Fibroblast of pulmonary artery (primary cell): ENCODE measurements at places on chromosomes 5 and 9.
A peak's percentile ranks its signal among the peaks of the same experiment; 100 is the strongest.

DNA sequence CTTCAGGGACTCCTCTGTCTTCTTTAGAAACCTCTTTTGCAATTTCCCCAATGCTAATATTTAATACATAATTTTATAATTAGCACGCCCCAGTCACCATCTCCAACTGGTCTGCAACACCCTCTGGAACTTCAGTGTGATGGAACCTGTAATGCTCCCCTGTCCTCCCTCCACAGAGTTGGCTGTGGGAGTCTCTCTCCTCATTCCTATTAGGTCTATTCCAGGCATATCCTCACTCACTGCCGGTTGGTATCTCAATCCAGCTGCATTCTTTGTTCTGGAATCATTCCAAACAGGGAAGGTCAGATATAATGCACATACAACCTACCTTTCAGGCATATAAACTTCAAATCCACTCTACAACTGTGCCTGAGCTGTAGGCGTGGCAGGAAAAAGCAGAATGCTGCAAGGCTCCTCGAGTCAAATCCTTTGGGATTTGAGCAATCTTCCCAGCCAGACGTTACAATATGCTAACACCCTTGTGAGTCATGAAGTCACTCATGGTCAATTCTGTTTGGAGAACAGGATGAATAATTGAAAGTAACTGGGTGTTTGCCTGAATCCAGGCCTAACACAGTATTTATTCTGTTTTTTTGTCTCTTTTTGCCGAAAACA, 293.8 kb downstream of the CWC27 start:
- peak; percentile 97 for DNase-seq

DNA sequence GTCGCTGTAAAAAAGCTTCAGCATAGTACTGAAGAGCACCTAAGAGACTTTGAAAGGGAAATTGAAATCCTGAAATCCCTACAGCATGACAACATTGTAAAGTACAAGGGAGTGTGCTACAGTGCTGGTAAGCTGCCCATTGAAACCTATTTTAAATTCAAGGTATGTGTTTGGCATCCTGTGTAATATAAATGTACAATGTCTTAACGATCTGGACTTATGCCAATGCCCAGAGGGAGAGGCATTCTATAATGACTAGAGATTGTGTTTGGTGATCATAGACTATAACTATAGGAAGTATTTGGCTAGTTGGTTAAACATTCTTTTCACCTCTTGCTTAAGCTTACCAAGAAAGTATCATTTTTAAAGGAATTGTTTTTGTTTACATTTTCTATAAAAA, 95.7 kb downstream of the INSL6 start:
- DNase-seq = no peak

DNA sequence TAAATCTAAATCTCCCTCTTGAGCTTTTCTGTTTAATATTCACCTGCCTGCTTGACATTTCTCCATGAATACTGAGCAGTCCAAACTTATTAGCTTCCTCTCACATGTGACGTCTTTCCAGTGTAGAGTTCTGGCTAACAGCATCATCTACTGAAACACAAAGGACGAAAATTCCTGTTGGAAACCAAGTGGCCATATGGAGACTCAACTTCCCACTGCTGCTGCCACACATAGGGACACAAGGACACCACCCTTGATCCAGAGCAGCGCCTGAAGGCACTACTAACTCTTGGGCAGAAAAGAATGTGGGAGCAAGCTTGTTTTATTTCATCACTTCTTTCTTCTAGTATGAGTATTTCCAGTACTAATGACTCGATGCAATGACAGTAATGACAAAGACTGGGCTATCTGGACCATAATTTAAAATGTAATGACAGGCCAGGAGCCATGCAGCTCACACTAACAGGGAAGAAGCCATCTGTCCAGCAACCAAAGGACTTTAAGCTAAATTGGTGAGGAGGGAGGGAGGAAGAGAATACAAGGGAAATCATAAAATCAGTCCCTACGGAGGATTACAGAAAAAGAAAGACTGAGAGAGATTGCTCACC, 19.2 kb downstream of the RNF130 start:
- no peak for DNase-seq

DNA sequence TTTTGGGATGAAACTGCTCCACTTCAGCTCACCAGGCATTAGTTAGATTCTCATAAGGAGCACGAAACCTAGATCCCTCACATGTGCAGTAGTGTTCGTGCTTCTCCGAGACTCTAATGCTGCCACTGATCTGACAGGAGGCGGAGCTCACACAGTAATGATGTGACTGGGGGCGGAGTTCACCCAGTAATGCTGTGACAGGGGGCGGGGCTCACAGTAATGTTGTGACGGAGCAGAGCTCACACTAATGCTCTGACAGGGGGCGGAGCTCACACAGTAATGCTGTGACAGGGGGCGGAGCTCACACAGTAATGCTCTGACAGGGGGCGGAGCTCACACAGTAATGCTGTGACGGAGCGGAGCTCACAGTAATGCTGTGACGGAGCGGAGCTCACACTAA, 27.1 kb upstream of the LRRC14B start:
- no peak for DNase-seq

DNA sequence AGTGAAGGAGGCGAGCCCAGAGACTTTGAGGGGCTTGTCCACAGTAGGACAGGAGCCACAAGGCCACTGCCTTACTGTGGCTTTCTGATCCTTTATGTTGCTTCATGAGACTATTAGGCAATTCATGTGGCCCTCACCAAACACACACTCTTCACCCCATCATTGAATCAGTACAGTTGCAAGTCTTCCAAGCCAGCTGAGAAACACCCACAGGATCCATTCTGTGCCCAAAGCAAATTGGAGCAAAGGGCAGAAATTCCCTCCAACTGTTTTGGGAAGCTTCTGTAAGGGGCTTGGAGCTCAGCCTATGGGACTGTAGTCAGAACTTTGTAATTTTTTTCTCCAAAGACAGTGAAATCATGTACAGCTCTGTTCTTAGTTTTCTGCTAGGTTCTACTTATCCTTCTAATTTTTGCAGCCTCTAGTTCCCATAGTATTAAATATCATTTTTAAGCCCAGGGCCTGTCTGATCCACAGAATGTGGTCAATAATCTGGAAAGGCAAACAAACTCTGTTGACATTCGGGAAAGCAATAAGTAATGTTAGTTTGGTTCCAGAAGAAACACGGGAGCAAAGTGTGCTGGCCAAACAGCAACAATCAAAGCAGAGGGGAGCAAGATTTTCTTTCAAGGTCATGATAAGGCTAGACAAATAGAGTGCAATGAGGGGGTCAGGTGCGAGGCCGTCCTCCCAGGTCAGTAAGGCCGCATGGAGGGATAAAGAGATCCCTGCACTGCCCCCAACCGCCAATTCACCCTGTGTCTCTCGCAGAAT, 47.0 kb downstream of the UBE2QL1 start:
- DNase-seq = no peak

DNA sequence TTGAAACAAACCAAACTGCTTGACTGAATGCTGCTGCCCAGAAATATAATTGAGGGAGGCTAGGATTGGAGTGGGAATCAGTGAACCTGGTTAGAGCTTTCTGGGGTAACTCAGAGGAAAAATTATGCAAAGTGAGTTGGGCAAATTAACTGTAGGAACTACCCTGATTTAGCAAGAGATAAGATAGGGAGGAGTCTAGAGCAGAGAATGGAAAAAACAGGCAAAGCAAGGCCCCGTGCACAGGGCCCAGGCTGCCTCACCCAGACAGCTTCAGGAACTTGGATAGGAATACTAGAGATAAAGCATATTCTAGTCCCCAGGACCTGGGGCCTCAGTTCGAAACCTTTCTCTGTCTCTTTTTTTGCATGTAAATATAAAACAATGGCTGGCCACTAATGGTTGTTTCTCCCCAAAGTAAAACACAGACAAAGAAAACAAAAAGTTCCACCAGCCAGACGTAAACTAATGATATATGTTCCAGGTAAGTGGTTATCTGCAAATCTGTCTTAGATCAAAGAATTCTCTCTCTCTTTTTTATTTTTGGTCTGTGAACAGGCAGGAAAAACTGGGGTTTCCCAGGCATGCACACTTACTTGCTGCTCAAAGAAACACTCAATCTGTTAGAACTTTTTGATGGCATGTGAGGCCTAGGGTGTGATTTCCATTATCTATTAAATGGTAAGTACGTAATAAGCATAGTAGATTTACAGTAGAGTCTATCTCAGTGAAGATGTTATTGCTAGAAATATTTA, 168.1 kb upstream of the MAP3K1 start:
- no peak for DNase-seq

GRCh38 chr9:92293075-92293354, 482 bp downstream of the IARS1 start:
- DNase-seq = no peak

DNA sequence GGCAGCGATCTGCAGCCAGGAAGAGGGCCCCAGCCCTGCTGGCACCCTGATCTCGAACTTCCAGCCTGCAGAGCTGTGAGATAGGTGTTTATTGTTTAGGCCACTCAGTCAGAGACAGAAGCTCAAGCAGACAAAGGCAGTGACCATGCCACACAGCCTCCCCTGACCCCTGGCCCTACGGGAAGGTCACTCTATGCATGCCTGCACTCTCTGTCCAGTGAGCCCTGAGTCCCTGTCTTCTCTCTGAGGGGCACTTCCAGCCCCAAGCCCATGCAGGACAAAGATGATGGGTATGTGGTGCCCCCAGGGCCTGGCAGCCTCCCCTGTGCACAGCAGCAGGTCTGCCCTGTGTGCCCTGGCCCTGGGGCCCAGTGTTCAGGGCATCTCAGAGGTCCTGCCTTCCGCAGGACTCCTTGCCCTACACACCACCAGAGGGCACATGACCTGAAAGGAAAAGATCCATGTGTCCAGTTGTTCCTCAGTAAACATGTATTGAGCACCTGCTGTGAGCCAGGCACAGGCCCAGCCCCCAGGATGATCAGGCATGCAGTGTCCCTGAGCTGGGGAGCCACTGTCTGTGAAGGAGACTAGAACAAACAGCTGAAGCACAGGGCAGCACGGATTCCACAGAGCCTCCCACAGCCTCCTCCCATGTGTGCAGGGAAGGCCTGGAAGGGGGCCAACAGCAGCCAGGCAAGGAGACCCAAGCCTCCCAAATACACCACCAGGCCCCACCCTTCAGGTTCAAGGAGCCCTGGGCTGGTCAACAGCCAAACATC, 109.3 kb downstream of the ATPSCKMT start:
- peak; percentile 6 for DNase-seq

- no peak for DNase-seq
Observed at GRCh38 chr5:26569929-26570258, 468.5 kb downstream of the CDH9 start.

- peak; percentile 51 for DNase-seq
Observed at GRCh38 chr9:96136992-96137670, 164.8 kb downstream of the HSD17B3 start.

- no peak for DNase-seq
Observed at GRCh38 chr5:19630876-19631275, 357.1 kb downstream of the CDH18 start.

GRCh38 chr9:7560669-7561305, 238.8 kb downstream of the DMAC1 start:
- DNase-seq = no peak
